ENCODE measurements at places on chromosomes 13 and 19. TPM values are rescaled to one million over a fixed set of nuclear protein-coding genes. Genes with fewer than 3 reads are reported as not detected.

CYP2A6 gene
- total RNA-seq, result not detected

MEIS3 gene
- 70.7 TPM for total RNA-seq

CEACAM1 gene
- total RNA-seq, result 0.50 TPM

AXL gene
- 10.9 TPM for total RNA-seq

RAD23A gene
- total RNA-seq, result 112 TPM

FLT3 gene
- total RNA-seq, result 0.13 TPM

ZNF555 gene
- total RNA-seq, result 8.1 TPM

SMAD9 gene
- total RNA-seq, result 8.3 TPM

C19orf33 gene
- 3.6 TPM for total RNA-seq

GRCh38 chr19:1921825-1922224 is 16.6 kb downstream of the ADAT3 start:
- no peak for DNase-seq

DNA sequence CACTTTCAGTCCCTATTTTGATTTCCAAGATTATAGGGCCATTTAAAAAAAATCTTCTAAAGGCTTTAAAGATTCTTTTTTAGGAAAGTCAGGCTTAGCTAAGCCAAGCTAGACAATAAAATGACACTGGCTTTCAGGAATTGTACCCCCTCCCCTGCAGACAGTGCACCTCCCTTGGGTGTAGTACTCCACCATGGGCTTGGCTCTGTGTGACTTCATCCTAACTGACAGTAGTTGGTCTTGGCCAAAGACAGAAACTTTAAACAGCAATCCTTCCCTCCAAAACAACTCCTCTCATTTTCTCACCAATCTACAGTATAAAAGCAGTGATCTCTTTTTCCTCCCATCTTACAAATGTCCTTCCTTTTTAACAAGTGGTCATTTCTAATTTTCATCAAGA is 283.0 kb downstream of the DNAJC15 start:
- DNase-seq, result no peak

GRCh38 chr13:110713981-110714796 is 689 bp downstream of the ING1 start:
- DNase-seq, result peak; percentile 77

DNA sequence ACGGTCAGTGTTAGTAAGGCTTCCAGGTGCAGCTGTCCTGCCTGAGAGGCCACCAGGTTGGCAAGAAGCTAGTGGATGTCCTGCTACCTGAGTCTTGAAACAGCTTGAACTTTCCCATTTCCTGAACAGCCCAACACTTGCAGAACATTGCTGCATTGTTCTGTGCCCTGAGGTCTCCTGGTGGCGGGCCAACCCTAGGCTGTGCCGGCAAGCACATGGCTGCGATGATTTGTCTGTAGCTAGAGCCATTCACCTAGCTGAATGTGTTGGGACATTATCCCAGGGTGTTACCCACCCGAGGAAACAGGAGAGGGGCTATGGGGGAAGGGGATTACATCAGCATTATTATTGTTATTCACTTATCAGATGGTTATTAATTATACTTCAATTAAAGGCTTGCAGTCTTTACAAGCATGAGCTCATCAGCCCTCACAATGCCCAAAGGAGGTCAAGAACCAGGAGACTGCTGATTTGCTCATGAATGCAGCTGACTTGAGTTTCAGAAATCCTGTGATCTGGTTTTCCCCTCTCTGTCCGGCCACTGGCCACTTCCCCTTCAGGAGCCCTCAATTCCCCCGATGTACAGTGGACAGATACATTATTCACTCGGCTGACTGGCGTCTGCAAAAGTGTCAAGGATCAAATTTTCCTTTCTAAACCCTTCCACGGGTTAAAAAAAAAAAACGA is 187.6 kb upstream of the TSC22D1 start:
- no peak for DNase-seq

GRCh38 chr13:90568165-90568564 is 779.3 kb upstream of the MIR17HG start:
- DNase-seq, result no peak

DNA sequence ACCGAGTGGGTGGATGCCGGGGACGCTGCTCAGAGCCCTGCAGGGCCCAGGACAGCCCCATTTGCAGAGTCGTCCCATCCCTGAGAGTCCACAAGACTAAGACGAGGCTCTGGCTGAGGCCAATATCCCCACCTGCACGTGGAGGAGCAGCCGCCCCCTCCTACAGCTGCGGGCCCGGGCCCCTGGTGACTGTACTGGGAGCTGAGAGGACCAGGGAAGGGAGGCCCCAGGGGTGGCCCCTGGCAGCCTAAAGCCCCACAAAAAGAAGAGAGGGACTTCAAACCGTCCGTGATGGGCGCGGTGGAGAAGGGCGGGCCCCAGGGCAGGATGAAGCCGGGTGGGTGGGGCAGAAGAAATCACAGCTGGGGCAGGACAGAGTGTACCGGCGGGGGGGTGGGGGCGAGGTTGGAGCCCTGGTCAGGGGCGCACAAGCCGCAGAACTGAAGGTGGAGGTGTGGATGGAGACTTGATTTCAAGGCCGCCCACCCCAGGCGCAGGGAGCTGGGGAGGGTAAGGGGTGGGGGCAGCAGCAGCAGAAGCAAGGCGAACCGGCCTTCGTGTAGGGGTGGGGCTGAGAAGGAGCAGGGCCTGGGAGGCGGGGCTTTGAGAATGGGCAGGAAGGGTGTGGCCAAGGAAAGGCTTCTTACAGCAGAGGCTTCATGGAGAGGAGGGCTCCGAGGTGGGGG is 12.9 kb downstream of the CFD start:
- peak; percentile 88 for DNase-seq

DNA sequence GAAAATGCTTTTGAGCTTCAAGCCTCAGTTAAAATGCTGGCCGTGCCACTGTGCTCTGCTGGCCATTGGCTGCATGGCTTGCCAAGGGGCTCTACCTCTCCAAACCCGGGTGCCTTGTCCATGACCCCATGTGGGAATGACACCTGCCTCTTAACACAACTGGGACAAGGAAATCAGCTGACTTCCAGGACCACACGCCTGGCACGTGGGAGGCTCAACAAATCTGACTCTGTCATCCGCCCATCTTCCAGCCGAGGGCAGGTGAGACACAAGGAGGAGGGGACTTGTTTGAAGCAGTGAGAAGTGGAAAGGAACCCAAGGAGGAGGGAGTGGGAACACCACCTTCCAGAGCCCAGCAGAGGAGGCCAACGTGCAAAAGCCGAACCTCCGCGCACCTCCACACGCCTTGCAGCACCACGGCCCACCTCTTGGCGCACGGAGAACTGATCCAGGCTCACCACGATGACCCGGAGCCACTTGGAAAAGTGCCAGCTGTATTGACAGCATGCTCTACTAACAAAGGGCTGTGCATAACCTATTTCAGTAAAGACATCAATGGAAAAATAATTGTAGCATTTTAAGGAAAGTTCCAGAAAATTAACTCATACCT is 38.3 kb downstream of the COL4A1 start:
- peak; percentile 42 for DNase-seq

DNA sequence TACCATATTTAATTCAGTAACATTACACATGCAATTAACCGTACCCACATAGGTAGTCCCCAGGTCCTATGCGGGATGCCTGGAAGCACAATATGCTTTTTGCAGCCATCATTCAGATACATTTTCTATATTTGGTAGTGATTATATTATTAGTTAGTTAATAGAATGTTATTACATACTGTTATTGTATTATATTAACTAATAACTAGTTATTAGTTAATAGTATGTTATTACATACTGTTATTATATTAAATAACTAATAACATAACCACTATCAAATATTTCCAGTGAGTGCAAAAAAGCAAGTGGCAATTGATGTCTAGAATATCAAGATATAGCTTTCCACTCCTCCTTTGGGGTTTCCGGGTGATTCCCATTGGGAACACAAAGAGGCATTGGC is 45.5 kb upstream of the CYP2A7 start:
- no peak for DNase-seq

GRCh38 chr13:93289053-93289452 is 62.4 kb downstream of the GPC6 start:
- no peak for DNase-seq

DNA sequence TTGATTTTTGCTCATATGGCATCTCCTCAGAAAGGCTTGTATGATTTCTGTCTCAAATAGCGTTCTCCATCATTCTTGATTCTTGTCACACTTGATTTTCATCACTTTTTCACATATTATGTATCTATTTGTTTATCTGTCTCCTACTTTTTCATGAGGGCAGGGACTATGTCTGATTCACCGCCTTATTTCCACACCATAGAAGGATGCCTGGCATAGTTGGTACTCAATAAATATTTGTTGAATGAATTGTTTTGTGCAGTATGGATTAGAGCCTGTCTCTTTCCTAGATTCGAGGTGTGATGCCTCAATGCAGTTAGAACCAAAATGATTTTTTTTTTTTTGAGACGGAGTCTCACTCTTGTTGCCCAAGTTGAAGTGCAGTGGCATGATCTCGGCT is 12.1 kb downstream of the SAE1 start:
- no peak for DNase-seq
